ENCODE measurements at places on chromosomes 2 and 18. TPM values are rescaled to one million over a fixed set of nuclear protein-coding genes. Genes with fewer than 3 reads are reported as not detected.

ATP8B1 gene
- 43.4 TPM for total RNA-seq

IL1B gene
- total RNA-seq: 0.86 TPM

MAP3K19 gene
- not detected for total RNA-seq

ZNF396 gene
- 0.13 TPM for total RNA-seq

B3GNT7 gene
- total RNA-seq: under 0.01 TPM

MYO5B gene
- not detected for total RNA-seq

ATP6V1B1 gene
- not detected for total RNA-seq

DLGAP1 gene
- 0.22 TPM for total RNA-seq

POU3F3 gene
- not detected for total RNA-seq

ANKMY1 gene
- 12.8 TPM for total RNA-seq

DNA sequence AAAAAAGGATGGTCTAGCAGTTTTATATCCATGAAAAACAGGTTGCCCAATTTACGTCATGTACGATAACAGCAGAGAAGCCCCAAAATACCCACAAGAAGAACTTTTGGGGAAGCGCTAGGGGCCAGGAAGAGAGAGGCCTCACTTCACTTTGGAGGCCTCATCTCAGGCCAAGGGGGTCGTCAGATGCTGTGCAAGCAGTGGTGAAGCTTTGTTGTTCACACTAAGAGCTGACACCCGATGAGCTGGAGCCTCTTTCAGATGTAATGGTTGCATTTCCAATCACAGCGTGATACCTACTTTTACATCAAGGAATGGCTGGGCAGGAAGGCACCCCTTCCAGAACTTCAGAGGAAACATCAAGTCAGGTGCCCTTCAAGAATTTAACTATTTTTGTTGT lies 242.3 kb upstream of the PXDN start:
- no peak for DNase-seq

DNA sequence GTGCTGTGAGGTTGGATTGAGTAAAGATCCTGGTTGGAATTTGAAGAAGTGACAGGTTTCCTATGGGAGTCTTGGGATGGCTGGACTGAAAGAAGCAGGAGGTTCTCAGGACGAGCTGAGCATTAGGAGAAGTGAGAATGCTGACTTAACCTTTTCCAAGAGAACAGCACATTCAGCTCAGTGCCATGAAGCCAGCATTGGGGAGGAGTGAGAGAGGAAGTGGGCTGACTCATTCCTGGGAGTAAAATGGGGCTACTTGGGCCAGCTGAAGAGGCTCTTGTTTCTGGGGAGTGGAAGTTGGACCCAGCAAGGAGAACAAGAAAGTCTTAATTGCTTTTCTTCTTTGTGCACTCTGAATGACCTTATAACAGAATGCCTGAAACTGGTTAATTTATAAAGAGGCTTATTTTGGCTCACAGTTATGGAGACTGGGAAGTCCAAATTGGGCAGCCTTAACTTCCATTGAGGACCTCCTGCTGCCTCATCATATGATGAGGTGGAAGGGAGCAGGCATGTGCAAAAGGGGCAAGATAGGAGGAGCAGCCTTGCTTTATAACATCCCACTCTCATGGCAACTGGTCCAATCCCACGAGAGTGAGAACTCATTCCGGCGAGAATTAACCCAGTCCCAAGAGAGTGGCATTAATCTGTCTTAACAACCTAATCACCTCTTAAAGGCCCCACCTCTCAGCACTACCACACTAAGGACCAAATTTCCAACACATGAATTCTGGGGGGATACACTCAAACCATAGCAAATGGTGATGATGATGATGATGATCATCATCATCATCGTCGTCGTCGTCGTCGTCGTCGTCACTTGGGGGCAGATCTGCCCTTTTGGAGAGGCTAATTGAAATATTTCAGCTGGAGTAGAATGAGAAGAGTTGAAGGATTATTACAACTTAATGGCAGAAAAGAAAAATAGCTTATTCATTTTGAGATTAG lies 26.1 kb downstream of the DGUOK start:
- DNase-seq: peak; percentile 68

- peak; percentile 36 for DNase-seq
These were observed 56.4 kb upstream of the LRRC30 start for GRCh38 chr18:7174344-7175095.

- no peak for DNase-seq
These were observed 58.7 kb upstream of the CDH20 start for GRCh38 chr18:61274416-61274960.

DNA sequence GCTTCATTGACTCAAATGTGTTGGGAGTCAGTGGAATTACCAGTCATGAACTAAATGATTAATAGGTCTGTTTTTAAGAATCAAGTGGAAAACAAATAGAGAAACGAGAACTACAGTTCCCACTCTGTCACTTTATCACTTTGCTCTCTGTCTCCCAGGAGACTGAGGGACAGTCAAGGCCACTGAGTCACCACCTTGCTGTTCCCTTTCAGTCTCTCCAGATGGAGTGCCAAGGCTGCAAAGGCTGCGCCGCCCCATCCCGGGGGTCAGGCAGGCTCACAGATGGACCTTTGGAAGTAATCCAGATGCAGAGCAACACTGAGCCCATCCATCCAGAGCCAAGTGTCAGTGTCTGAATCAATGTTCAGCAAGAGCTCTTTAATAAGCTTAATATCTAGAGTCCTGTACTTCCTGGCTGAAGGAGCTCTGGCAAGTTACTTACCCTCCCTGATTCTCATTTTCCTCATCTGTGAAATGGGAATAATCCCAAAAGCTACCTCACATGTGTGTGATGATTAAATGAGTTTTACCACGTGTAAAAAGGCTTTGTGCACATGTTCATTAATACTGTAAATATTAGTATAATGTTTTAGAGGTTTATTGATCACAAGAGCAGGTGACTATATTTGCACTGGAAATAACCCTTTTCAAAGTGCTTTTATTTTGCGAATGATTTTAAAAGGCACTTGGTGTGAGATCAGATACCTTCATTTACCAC lies 43.0 kb upstream of the EFEMP1 start:
- peak; percentile 44 for DNase-seq

- peak; percentile 39 for DNase-seq
These were observed 11.6 kb downstream of the ZEB2 start for GRCh38 chr2:144508172-144508851.

DNA sequence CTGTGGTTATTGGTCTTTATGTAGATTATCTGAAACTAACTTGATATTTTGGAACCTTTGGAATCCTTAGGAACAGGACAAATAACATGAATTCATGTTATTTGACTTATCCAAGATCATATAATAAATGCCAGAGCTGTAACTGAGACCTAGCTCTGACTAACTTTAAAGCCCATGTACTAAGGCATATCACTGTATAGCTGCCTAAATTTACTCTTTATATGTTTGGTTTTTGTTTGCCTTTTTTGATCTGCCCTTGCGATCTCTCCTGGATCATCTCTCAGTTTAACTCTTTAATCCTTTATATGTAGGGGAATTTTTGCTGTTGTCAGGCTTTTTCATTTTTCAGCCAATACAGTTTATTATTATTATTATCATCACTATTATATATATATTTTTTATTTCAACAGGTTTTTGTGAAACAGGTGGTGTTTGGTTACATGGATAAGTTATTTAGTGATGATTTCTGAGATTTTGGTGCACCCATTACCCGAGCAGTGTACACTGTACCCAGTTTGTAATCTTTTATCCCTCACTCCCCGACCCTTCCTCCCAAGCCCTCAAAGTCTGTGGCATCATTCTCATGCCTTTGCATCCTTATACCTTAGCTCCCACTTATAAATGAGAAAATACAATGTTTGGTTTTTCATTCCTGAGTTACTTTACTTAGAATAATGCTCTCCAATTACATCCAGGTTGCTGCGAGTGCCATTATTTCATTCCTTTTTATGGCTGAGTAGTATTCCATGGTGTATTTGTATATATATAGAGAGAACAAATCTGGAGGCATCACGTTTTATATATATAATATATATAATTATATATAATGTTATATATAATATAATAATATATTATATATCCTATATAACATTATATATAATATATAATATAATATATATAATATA lies 48.9 kb downstream of the APLF start:
- no peak for DNase-seq

DNA sequence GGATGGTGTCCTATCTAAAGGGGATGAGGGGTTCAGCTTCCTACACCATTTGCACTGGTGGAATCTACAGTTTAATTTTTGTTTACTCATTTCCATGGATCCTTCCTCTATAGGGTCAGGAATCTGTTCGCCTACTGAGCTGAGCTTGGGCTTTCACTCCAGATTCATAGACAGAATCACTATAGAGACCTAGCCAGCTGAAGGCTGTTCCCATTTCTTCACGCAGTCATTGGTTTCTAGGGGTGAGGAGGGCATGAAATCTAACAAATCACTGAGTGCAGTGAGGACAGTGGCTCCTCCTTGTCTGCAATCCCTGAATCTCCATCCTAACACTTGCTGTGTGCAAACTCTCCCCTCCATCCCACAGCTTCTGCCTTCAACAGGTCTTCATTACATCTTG lies 578.5 kb downstream of the TSN start:
- DNase-seq: no peak

- no peak for DNase-seq
These were observed 159.1 kb upstream of the ALPP start for GRCh38 chr2:232219496-232219870.

DNA sequence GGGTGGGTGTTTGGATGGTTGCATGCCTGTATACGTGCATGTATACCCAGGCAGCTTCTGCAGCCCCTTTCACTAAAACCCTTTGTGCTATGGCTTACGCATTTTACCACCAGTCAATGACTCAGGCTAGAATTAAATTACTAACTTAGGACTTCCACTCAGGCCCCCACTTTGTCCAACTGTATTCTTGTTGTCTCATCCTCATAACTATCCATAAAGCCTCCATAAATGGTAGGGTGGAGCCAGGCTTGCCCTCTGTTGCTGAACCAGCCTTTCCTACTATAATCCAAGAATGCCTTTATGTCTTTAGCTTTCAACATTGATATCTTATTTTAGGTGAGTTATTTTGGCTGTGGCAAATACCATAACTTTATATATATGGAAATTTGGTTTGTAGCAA lies 119.9 kb downstream of the MYO1B start:
- no peak for DNase-seq

- DNase-seq: no peak
These were observed 2.9 kb downstream of the MDH1 start for GRCh38 chr2:63591566-63592175.

DNA sequence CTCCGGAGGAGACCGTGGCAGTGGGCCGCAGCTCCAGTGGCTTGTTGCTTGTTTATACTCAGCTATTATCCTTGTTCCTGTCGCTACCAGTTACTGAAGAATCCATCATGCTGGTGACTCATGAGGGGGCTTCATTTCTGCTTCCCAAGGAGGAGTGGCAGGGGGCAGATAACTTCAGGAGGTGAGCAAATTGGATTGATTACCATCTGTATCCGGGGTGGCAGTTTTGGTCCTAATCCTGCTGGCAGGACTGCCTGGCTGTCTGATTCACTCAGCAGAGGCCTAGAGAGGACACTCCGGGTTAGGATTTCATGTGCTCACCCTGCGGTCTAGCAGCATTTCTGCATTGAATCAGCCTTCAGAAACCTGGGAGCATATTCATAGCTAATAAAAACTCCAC lies 230.0 kb downstream of the ACTR3 start:
- DNase-seq: peak; percentile 48

GRCh38 chr2:232230560-232230959 lies 148.0 kb upstream of the ALPP start:
- DNase-seq: peak; percentile 53

GRCh38 chr18:62464266-62464665 lies 58.6 kb upstream of the ZCCHC2 start:
- no peak for DNase-seq

DNA sequence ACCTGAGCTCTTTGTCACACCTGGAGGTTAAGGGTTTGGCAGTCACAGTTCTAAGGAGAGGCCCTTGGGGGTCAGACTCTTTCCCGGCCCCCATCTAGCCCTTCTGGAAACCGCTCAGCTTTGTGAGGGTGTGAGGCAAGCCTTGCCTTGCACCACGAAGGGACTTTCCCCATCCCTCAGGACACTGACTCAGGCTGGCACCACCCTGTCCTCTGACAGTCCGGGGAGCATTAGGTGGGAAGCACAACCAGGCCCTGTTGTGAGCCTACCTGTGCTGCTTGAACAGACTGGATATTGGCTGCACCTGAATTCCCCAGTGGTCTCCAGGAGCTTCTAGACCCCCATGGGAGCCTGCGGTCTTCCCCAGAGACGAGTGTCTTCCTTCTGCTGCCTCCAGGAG lies 47.0 kb upstream of the GBX2 start:
- no peak for DNase-seq

GRCh38 chr2:190527918-190528317 lies 6.6 kb downstream of the NEMP2 start:
- no peak for DNase-seq

DNA sequence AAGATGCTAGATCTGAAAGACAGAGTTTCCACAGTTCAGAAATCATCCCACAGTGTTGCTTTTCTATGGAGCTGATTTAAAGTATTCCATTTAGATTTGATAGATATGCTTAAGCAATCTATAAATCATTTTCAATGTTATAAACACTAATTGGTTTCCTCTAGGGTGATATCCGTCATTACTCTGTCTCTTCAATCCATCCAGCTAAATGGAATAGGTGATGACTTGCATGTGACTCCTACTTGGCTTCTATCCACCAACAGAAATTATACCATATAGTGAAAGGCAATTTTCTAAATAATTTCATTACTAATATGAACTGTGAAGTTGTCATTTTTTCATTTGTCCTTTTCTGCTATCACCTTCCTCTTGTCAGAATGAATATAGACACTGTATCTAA lies 84.9 kb downstream of the AOX1 start:
- no peak for DNase-seq

DNA sequence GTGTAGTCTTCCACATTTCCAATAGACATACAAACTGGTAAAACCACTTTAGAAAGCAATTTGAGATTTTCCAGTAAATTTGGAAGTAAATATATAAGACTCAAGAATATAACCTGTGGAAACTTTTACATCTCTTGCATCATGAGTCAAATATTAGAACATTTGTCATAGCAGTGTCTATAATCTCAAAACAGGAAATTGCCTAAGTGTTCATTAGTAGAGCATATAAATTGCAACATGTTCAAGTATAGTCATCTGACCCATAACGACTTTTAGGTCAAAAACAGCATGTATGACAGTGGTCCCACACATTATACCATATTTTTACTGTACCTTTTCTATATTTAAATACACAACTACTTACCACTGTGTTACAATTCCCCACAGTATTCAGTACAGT lies 555.9 kb upstream of the VRK2 start:
- no peak for DNase-seq

- peak; percentile 98 for DNase-seq
These were observed 12.8 kb upstream of the PLA2R1 start for GRCh38 chr2:160075171-160075570.

Measured in GM23248 (cell line).